ENCODE measurements at places on chromosomes 16 and 17.
A peak's percentile ranks its signal among the peaks of the same experiment; 100 is the strongest.

- DNase-seq = no peak
These were observed 3.7 kb upstream of the SDK2 start for GRCh38 chr17:73647772-73648542.

- DNase-seq = no peak
These were observed 3.4 kb downstream of the SP6 start for GRCh38 chr17:47847341-47848197.

GRCh38 chr17:69560987-69561441 lies 146.5 kb downstream of the MAP2K6 start:
- no peak for DNase-seq

GRCh38 chr16:50381679-50382440 lies 13.1 kb upstream of the BRD7 start:
- DNase-seq = no peak

DNA sequence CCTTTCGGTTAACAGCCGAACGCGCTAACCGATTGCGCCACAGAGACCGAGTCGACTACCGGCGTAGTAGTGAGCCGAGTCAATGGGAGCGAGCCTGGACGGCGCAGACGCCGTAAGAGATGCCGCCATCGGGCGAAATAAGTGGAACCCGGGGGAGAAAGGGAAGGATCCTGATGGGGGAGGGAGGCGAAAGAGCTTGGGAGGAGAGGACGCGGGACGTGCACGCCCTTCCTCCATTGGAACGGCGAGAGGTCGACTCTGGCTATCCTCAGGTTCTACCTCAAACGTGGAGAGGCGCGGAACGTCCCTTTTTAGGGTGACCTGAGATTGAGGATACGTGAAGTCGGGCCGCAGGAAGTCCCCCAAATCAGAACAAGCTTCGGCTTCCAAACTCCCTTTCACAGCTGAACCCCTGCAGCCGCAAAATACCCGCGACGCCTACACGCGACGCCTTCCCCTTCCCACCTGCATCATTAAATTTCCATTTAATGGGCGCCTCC lies 683 bp upstream of the PSMB3 start:
- peak; percentile 74 for DNase-seq

DNA sequence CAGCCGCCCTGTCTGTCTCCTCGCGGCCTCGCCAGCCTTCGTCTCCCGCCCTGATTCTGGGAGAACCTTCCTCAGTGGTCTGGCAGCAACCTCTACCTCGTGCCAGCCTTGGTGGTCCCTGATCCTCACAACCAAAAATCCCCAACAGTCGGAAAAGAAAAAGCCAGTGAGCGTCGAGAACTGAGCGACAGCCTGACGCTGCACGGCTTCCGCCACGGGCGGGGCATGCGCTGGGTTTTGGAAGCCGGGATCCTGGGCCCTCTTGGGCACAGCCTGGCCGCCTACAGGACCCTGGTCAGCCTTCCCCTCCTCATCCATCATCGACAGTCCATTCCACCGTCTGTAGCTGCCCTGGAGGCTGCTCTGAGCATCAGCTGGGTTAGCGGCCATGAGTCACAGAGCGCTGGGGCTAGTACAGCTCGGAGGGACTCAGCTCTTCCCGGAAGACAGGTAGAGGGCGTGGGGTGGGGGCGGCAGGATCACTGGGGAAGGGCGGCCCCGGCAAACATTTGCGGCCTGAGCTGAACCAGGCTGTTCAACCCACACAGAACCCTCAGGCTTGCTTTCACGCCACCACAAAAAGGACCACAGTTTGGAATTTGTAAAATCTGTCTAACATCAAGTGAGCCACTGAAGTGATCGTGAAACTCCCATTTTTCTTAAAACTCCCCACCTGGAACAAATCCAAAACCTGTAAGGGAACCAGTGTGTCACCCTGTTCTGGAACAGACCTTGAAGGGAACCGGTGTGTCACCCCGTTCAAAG lies 55.4 kb upstream of the DOC2B start:
- DNase-seq = no peak

GRCh38 chr17:16919663-16920627 lies 52.0 kb downstream of the TNFRSF13B start:
- DNase-seq = no peak

DNA sequence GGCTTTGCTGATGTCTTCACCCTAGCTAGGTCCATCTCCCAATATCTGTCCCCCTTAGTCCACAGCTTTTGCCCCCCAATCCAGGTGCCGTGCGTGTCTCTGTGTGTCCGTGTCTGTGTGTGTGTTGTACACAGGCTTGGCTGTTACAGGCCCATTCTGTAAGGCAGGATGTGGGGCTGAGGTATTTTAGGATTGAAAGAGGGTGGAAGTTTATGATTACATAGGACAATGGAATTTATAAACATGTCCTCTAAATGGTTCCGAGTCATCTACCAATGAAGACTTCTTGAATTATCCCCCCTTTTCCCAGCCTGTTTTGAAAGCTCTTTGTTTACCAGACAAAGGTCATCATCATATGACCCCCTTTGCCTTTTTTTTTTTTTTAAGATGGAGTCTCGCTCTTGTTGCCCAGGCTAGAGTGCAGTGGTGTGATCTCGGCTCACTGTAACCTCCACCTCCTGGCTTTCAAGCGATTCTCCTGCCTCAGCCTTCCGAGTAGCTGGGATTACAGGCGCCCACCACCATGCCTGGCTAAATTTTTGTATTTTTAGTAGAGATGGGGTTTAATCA lies 21.9 kb downstream of the ACE start:
- no peak for DNase-seq

- DNase-seq = no peak
These were observed 3.3 kb downstream of the CDK5R1 start for GRCh38 chr17:32490101-32490482.

DNA sequence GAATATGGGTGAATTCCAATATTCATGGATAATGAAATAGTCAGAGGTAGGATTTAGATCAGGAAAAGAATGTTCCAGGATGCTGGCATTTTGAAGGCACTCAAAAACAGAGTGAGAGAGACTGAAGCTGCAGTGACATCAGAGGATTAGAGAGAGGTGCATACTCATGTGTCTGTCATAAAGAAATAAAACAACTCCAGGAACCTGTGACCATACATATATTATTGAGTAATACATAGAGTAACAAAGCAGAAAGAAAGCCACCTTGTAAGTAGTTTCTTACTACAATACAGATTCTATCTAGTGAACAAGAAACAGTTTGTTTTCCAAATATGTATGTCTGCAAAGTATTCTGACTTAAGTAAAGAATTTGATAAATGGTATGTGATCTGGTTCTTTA lies 62.3 kb upstream of the PHOSPHO1 start:
- DNase-seq = no peak

- peak; percentile 1 for DNase-seq
These were observed 4.1 kb downstream of the NETO2 start for GRCh38 chr16:47139561-47140185.

DNA sequence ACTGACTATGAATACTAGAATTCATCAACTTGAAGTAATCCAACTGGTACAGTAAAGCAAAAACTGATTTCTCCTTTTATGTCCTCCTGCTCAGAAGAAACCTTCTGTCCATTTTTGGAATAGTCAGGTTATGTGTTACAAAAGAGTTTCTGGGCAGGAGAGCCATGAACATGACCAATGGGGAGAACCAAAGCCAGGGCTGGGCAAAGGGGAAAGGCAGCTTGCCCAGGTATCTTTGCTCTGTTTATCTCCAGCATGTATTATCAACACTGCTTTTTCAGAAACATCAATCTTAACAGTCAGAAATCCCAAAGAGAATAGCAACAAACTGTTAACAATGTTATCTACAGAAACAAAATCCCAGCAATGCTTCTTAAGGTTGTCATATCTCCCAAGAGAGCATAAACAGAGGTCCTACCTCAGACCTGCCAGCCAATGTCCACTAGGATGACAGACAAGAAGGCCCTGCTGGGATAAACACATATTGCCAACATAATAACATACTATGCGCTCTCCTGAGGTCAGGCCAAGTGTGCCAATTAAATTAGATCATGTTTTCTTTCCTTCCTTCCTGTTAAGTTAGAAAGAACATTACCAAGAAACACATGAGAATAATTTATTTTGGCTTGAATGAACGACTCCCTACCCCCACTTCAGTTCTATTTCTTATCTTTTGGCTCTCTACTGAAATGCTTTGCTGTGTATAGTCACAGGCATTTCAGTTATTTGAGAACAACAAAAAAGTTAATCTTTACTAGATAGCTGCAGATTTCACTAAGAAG lies 28.0 kb downstream of the BLMH start:
- peak; percentile 84 for DNase-seq

GRCh38 chr17:50114849-50115357 lies 15.1 kb downstream of the SAMD14 start:
- DNase-seq = peak; percentile 52

- DNase-seq = no peak
These were observed 77.0 kb downstream of the MYH13 start for GRCh38 chr17:10295728-10296343.

DNA sequence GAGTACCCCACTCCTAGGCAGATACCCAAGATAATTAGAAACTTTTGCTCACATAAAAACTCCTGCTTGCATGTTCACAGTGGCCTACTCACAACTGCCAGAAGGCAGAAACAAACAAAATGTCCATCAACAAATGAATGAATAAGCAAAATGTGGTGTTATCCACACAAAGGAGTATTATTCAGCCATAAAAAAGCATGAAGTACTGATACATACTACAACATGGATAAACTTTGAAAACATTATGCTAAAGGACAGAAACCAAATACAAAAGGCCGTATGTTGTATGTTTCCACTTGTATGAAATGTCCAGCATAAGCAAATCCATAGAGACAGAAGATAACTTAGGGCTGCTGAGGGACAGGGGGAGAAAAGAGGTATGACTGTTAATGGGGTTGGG lies 1.9 kb downstream of the HSDL1 start:
- DNase-seq = no peak

DNA sequence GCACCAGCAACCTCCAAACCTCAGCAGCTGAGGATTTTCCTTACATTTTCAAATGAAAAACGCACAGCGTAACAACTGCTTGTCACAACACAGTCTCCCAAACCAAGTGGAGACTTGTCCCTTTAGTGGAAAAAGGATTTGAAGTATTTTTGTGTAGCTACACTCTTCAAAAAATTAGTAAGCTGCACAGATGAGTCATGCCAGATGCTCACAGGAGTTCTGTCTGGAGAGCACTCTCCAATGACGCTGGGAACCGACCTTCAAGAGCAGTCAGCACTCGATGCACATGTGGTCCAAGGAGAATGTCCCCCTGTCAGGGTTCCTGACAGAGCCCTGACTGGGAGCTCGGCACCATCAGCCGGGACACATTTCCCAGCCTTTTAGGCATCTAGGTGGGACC lies 39.8 kb downstream of the MAP1LC3B start:
- no peak for DNase-seq

GRCh38 chr16:89581045-89581695 lies 5.6 kb downstream of the CPNE7 start:
- peak; percentile 84 for DNase-seq

GRCh38 chr17:50511058-50511457 lies 2.8 kb downstream of the MYCBPAP start:
- DNase-seq = peak; percentile 50
